Karpas-422 (cell line): ENCODE measurements at places on chromosomes 1 and 21.
A peak's percentile ranks its signal among the peaks of the same experiment; 100 is the strongest.

- DNase-seq, result peak; percentile 86
Measured at GRCh38 chr21:45138199-45139002, 64.0 kb downstream of the ADARB1 start.

DNA sequence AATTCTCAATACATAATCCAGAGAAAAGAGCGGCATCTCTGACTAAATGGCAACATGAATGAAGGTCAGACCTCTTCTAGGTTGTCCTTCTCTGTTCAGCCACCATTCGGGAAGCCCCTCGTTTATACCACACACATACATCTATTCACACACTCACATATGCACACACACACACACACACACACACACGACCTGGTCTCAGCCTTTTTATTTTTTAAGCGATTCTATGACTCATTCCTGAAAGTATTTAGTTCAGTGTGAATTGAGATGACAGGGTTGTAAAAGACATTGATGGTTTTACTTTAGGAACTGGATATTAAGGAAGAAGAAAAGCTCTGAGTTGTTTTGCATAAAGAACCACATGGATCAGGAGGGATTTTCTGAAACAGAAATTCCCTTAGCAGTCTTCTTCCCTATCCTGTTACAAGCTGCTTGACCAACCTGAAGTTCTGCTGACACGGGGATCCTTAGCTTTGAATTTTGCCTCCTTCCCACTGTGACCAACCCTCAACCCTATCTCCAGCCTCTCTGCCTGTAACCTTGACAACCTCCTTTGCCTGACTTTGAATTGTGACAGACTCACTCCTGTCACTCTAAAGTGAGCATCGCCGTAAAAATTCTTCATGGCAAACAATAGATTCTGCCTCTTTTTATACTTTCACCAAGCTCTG lies 383.1 kb upstream of the ESRRG start:
- no peak for DNase-seq

GRCh38 chr1:115911294-115911693 lies 65.0 kb upstream of the SLC22A15 start:
- DNase-seq, result no peak

- DNase-seq, result peak; percentile 67
Measured at GRCh38 chr1:58815686-58816071, 31.8 kb upstream of the JUN start.

DNA sequence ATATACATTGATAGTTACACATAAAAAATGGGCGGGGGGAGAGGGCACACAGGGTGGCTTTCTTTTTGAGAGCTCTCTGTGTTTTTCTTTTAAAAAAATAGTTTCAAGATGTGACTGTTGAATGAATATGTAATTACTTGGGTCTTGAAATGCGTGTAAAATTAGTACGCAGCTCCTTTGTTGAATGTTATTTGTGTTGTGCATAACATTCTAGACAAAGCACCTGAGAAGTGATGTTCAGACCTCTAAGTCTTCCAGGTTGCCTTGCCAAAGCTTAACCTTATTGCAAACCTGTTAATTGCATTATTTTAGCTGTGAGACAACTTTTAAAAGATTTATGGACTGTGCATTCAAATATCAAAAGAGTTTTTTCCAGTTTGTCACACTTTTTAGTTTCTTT lies 5.4 kb downstream of the PBX1 start:
- DNase-seq, result no peak

- DNase-seq, result peak; percentile 76
Measured at GRCh38 chr1:197180252-197180878, 33.9 kb upstream of the ASPM start.

DNA sequence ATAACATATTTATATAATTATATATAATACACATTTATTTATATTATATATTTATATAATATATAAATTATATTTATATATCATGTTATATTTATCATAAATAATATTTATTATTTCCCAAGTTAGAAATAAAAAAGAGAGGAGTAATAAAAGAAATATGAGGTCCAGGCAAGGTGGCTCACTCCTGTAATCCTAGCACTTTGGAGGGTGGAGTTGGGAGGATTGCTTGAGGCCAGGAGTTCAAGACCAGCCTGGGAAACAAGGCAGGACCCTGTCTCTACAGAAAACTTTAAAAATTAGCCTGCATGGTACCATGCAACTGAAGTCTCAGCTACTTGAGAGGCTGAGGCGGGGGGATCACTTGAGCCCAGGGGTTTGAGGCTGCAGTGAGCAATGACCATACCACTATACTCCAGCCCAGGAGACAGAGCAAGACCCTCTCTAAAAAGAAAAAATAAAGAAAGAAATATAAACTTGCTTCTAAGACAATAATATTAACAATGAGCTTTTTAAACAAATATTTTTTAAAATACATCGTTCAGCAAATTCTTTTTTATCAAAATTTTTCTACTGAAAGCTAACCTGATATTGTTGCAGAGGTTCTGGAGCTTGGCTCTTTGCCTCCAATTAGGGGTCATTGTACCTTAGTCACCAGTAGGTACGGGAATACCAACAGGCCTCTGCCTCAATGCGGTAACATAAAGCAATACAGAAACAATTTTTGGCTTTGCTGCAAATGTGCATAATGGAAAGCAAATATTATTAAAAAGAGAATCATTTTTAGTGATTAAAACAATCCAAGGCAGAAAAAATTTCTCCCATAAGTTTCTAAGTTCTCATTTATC lies 290.0 kb downstream of the SETD4 start:
- no peak for DNase-seq

DNA sequence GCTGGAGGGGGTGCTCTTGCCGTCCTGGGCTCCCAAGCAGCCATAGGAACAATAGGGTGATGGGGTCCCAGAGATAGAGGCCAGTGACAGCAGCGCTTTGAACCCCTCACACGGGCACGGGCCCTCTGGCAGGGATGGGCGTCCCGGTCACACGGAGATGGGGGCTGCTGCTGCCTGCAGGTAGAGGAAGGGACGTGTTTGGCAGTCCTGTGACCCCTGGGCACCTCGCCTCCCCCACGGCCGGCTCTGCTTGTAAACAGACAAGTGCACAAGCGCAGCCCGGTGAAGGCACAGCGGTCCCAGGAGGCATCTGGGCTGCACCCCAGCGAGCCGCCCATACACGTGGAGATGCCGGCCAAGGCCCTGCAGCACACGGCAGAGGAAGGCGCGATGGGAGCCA lies 36.5 kb upstream of the PDE9A start:
- no peak for DNase-seq

DNA sequence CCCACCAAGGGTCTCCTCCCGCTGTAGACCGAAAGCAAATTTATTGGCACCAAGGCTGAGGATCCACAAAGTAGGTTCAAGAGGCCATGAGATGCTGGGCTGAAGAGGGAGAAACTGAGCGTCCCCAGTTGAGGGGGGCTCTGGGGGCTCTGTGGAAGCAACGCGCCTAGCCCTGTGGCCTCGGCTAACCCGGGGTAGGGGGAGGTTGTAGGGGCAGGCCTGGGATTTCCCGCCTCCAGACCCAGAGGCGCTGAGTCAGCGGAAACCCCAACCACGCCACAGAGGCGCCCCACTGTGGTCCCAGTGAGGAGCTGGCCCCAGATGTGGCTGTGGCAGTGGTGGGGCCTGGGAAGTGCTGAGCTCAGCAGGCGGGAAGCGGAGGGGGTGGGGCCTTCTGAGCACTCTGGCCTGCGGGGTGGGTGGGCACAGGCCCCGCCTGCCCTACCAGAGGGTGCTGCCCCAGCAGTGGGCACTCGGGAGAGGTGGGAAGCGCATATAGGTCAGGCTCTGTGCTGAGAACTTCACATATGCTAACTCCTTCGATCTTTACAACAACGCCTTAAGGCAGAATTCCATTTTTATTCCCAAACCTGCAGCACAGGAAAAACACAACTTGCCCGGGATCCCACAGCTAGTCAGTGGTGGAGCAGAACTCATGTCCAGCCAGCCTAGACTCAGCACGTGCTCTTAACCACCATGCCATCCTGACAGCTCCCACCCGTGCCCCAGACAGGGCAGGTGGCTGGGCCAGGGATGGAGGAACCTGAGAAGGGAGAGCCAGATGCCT lies 1.5 kb upstream of the COL16A1 start:
- DNase-seq, result peak; percentile 75

DNA sequence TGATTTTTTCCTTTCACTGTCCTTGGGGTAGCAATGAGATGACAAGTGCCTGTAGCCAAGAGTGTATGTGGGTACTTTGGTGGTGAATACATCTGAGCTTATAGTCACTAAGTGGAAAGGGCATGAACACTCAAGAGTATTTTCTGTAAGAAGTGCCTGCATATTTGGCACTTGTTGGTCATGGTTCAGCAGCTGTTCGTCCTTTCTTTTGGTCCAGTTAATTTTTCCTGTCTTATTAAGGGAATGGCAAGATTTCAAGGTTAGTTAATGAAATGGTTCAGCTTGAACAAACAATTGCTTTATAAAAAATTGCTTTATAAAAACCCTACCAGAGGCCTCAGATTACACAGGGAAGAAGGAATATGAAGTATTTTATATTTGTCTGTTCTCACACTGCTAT lies 48.6 kb upstream of the GPR52 start:
- no peak for DNase-seq

DNA sequence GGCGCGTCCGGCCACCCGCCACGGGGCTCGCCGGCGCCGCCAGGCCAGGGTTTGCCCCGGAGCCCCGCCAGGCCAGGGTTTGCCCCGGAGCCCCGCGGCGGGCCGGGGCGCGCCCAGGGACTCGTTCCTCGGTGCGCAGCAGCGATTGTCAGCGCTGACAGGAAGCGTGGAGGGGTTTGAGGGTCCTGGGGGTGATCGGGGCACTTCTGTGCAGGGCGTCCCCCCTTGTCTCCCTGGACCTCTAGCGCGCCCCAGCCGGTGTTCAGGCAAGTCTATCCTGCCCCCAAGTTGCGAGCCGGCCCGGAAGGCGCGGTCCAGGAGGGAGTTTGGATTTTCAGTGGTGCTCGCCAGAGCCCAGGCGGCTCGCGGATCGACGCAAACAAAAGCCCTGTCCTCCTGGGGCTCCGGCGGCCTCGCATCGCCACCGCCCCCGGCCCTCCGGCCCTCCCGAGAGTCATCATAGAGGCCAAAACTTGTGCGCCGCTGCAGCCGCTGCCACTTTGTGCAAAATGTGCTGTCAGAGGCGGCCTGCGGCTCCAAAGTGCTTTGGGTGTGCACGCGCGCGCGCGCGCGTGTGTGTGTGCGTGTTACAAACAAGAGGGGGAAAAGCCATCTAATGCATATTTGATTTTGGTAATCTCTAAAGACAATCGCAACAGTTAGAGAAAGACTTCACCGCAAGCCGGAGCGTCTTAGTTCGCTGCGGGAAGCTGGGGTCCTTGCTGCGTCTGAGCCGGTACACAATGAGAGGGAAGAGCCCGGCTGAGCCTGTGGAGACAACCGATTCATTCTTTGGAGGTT lies 1.0 kb downstream of the ROR1 start:
- DNase-seq, result no peak

DNA sequence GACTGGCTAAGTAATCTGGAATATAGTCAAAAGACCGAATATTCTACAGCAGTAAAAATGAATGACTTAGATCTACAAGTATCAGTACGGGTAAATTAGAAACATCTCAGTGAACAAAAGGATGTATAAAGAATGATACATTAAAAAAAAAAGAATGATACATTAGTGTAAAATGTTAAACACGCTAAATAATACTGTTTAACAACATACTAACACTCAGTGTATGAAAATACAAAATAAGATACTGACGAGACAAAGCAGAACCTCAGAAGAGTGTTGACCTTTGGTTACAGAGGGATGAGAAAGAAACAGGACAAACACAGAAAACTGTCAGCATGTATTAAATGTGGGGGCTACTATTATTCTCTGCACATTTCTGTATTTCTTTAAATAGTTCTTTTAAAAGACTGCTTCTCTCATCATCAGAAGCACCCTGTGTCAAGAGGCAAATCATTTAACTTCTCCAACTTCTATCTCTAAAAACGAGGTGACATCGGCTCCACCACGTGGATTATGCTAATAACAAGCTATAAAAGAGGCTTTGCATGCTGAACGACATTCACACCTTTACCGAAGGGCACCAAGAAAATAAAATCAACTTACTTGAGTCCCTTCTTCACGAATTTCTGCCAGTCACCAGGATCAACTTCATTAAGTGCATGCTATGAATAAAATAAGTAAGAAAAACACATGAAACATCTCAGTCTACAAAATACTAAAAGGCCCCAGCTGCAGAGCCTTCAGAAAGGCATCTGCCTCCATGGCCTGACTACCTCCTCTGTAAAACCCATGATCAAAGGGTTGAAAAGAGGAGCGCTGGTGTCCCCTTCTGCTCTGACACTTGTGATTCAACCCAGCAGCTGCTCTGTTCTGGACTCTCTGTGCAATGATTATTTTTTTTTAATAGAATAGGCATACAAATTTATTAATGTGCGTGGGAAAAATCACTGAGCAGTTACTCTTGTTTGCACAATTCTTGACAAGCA lies 42.5 kb downstream of the MRAP start:
- no peak for DNase-seq

GRCh38 chr1:1937061-1937460 lies 18.0 kb upstream of the TMEM52 start:
- no peak for DNase-seq

DNA sequence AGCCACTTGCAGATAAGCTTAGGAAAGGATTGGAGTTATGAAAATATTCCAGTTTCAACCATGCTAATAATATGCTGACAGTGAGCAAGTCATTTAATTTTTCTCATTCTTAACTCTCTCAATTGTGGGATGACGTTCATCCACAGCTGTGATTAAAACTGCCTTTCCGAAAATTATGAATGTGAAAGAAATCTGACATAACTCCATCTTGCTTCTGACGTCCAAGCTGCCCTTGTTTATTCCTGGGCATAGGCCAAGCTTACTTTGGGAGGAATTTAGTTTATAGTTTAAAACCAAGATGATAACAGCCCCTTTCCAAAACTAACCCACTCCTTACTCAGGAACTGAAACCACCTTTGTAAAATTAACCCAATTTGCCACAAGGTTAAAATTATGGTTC lies 11.0 kb upstream of the RGS18 start:
- DNase-seq, result no peak

DNA sequence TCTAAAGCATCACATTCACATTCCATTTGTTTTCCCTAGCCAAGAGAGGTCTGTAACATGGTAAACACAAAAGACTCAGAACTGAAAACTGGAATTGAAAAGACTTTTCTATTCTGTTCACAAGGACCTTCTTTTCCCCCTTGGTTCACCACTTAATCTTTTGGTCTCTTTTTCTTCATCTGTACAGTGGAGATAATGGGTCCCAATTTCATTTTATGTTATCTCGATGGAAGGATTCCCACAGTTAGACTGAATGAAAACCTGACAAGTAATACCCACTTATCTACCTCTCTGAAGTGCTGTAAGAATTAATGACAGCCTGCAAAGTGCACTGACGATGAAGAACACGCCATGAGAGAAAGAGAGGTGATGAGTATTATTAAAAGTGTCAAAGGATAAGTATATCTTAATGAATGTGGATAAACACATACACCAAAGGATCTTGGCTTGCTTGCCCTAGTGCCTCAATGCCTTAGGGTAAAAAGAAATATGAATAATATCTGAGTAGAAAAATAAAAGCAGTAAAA lies 71.5 kb downstream of the CYYR1 start:
- no peak for DNase-seq

DNA sequence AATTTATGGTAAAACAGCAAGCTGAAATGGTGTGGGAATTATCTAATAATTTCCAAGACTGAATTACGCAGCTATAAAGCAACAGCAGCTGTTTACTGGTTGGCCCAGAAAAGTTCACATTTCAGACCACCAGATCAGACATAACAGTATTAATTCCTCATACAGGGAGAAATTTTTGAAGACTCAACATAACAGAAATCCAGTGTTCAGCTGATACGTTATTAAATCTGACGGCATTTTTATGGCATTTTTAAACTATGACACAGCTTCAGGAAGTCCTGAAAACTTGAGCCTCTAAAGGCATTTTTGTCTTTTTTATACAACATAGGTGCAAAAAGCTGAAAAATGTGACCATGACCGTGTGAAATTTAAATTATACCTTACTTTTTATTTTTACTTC lies 91.2 kb downstream of the APP start:
- DNase-seq, result no peak
